ENCODE measurements at places on chromosomes 5 and 9.
A peak's percentile ranks its signal among the peaks of the same experiment; 100 is the strongest.

- DNase-seq: no peak
Observed at GRCh38 chr9:133606708-133607025, 2.5 kb downstream of the FAM163B start.

GRCh38 chr9:98453589-98454311 is 198.3 kb upstream of the TBC1D2 start:
- DNase-seq: no peak

- DNase-seq: no peak
Observed at GRCh38 chr5:43039152-43039470, 1.0 kb downstream of the ANXA2R start.

DNA sequence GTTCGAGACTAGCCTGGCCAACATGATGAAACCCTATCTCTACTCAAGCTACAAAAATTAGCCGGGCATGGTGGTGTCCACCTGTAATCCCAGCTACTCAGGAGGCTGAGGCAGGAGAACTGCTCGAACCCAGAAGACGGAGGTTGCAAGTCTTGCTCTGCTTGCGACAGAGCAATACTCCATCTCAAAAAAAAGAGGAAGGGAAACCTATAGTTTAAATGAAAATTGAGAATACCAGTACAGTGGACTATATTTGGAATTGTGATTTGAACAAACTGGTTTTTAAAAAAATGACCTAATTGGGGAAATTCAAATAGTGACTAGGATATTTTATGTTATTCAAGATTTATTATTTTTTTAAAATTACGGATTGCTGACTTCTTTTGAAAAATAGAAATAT is 33.2 kb downstream of the DIAPH1 start:
- DNase-seq: no peak

DNA sequence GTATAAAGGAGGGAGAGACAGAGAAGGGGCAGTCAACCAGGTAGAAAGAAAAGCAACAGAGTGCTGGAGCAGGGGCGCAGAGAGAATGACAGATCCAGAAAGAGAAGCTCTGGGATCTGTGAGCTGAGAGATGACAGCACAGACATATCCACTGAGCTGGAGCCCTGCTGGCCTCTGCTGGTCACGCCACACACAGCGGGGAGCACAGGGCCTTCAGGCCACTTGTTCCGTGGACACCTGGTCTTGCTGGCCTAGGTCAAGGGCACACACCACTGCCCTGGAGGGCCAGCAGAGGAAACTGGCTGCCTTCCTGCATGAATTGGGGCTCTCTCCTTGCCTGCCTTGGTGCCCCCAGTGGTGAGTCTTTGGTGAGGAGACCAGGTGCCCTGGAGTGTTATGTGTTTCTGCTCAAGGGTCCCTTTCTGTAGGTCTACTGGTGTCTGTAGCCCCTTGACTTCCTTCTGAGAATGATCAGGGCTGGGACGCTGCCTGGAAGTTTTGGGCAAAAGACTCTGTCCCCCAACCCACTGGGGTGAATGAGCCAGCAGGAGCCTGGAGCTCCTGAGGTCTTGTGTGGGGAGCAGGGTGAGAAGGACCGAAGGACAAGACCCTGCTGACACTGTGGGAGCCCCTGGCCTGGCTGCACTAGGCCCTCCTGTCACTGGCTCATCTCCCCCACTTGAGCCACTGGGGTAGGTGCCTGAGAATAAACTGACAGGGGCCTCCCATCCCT is 59.2 kb upstream of the ADAMTS2 start:
- DNase-seq: no peak

DNA sequence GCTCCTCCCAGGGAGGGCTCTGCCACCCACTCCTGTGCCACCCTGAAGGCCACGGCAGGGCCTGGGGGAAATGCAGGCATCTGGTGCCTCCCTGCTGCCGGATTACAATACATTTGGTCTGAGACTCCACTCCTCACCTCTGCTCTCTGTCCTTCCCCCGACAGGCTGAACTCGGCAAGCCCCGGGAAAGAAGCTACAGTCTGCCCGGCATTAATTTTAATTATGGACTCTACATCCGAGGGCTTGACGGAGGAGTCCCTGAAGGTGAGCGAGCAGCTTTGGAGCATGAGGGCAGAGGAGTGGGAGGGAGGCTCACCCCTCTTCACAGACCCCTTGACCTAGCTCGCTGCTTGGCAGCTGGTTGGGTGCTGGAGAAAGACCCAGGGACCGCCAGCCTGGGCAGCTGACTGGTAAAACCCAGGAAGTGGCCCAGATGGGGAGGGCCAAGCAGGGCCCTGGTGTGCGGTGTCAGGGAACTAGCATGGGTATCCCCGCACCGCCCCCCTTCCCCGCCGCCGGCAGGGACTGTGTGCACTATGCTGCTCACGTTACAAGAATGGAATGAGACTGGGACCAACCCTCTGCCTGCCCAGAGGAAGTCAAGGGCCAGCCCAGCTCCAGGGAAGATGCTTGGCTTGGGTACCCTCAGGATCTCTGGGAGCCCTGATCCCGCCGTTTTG is 83.7 kb upstream of the BARHL1 start:
- no peak for DNase-seq

DNA sequence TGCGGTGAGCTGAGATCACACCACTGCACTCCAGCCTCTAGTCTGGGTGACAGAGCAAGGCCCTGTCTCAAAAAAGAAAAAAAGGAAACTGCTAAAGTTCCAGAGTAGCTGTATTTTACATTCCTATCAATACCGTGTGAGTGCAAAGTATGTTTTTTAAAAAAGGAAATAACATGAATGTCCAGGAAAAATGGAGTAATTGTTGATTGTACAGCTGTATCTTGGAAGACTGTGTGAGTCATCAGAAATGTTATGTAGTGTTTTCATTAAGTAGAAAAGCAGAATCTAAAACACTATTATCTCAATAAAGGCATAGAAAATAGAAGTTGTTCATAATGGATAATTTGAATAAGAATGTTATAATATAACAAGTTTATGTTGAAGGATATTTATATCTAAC is 53.9 kb downstream of the ZCCHC7 start:
- no peak for DNase-seq

DNA sequence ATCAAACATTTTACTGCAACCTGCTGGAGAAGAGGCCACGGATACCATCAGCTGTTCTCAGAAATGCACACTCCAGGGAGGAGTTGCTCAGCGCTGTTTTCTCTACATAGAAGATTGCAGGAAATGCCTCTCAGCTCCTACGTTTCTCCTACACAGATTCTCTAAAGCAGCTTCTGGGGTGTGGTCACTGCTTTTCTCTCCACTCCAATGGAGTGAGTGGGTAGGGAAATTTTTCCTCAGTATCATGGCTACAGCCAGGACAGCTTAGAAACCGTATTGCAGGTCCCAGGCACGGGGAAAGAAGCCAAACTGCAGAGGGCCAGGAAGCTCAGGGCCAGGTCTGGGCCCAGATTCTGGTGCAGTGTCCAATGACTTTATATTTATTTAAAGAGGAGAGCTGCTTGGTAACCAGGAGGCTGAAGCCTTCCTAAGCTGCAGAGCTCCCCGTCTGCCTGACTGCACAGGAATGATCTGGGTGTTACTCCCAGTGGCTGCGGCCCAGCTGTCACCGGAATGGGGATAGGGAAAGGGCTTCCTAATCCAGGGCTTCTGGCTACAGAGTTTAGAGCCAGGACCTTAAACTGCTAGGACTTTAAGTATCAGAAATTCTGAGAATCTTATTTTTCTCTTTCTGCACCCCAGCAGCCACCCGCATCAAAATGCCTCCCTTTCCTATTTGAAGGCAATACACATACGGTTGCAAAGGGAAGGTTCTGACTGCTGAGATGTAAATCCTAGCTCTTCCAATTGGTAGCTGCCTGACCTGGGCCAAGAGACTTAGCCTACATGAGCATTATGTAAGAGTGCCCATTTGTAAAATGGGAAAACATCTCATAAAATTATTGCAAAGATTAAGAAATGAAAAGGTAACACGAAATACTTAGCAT is 1.4 kb upstream of the SPTAN1 start:
- DNase-seq: no peak

- no peak for DNase-seq
Observed at GRCh38 chr5:93595420-93596147, 12.6 kb downstream of the NR2F1 start.

GRCh38 chr9:115167175-115167574 is 49.2 kb upstream of the TNC start:
- no peak for DNase-seq

DNA sequence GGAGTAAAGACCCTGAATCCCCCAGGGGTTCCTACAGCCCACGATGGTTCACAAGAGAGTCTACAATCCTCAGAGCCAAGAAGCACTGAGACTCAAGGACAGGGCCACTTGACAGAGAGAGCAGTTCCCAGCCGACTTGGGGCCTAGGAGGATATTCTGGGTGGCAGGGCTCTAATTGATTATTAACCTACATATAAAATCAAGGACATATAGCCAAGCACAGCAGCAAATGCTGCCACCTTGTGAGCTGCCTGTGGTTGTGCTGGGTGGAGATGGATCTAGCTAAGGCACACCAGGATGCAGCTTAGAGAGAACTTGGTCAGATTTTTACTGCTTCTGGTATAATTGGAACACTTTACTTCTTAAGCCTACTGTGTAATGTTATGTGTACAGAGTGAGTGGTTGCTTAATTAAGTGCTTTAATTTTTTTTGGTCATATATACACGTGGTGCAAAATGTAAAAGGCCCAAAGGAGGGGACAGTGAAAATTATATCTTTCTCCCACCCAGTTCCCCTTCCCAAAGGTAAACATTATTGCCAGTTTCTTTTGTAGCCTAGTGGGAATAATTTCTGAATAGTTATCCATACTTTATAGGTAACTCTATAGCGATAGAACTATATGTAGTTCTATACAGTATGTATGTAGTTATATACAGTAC is 78.8 kb downstream of the F2RL2 start:
- peak; percentile 55 for DNase-seq

GRCh38 chr9:93467062-93467416 is 13.7 kb upstream of the FAM120AOS start:
- no peak for DNase-seq

DNA sequence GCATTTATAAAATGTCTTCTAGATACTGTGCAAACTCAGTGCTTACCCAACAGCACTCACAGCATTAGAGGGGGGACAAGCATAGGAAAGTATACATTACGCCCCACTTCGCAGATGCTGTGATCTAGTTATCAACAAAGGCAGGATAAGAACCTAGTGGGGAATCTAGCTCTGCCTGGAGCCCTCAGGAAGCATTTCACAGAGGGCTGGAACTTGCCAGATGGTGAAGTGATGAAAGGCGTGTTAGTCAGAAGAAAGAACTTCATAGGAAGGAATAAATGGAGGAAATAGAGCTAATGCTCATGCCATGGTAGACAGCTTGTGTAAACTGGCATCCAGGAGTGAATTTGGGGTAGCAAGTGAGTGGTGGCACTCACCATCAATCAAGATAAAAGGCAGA is 25.8 kb downstream of the DIRAS2 start:
- no peak for DNase-seq

GRCh38 chr9:138010861-138011260 is 133.3 kb downstream of the CACNA1B start:
- no peak for DNase-seq

GRCh38 chr5:173664154-173664526 is 47.7 kb upstream of the BOD1 start:
- no peak for DNase-seq

DNA sequence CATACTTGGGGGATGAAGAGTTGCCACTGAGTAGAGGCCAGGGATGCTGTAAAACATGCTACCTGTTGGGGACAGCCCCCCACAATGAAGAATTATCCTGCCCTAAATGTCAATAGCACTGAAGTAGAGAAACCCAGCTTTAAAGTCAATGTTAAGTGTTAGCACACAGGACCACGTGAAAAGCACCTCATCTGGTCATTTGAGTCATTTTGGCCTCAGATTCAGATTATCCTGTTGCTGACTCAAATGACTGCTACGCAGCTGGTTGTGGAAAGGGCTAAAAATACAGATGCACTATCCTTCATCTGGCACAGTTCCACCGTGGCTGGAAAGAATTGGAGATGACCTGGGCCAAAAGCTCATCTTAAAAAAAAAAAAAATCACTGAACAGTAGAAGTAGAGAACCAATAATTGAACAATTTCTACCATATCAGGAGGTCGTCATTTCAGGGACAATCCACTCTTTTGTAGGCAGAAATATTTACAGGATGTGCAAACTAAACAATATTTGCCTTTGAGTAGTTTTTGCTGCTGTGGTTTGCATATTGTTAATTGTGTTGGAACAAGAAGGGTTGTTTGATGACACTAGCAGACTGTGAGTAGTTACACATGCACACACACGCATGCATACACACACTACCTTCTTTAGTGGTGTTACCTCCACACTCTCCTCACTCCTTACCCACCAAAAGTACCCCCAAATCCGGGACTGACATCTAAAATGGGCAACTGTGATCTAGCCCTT is 195.3 kb upstream of the KLF9 start:
- no peak for DNase-seq

DNA sequence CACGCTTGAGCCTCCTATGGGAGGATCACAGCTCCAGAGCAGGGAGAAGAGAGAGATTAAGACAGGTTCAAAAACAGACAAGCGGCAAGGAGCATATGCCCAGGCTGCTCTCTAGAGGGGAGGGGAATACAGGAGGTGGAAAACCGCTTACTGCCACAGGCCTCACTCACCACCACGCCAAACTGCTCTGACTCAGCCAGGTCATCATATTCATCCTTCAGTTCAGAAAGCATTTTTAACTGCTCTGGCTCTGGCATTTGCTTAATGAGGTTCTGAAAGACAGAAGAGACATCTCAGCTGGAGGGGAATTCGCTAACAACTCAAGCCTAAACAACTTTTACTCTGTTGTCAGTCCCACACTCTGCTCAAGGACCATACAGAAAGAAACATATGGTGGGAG is 40.1 kb downstream of the PCDHGC5 start:
- DNase-seq: no peak

- DNase-seq: no peak
Observed at GRCh38 chr5:98463676-98464075, 309.8 kb upstream of the RGMB start.

DNA sequence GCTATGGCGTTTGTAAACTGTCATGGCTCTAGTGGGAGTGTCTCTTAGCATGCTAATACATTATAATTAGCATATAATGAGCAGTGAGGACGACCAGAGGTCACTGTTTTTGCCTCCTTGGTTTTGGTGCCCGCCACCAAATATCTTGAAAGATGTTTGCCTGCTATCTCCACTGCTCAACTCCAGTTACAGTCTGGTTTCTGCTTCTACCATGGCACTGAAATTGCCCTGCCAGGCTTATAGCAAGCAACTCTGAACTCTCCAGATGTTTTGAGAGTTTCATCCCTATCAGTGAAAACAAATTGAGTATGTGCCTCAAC is 122.1 kb upstream of the SPRY4 start:
- DNase-seq: no peak

DNA sequence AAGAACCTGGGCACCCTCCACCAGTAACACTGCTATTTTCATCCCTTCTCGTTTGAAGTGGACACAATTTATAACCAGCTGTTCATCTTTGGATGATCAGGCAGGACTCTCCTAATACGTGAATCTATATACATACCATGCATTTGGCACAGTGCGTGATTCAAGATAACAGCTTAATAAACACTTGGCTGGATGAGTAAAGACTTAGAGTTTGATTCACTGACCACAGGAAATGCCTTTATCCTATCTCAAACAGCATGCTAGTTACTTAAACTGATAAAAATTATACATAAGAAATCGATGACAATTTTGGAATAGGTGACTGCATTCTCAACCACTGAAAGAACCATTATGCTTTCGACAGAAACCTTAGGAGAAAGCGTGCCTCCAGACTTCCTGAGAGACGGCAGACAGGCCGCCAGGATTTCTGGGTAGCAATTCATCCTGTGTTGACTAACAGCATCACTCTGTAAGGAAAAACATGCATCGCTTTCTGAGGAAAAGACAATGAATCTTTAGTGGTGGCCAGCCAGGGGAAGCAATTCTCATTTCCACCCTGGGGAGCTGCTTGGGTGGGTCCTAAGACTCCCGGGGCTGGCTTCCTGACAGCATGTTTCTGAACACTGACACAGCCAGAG is 9.7 kb downstream of the MRPL36 start:
- DNase-seq: no peak

All from stimulated activated CD4-positive, alpha-beta T cell treated with anti-CD3 and anti-CD28 coated beads, Interleukin-4, amount 100 ng/mL, for 1 hour (primary cell).